Prostate gland (tissue), 2 donors: ENCODE measurements at places on chromosomes 12 and 14.

GRCh38 chr12:32155961-32156529 is 49.4 kb downstream of the BICD1 start:
- DNase-seq, result no peak

DNA sequence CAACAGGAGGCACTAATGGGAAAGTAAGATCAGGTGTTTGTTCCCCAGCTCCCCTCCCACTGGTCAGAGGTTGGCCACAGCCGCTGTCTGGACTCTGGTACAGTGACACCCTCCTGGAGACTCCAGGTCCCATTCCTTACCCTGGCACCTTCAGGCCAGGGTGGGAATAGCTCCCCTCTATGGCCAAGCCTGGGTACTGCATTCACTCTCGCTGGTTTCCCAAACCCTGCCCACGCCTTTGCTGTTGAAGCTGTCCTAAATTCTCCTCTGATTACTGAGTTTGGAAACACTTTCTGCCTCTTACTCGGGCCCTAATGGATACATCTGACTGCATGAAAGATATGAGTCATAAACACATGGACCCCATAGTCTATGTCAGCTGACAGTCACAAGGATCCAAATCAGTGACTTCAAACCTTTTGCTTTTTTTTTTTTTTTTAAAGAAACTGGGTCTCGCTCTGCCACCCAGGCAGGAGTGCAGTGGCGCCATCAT is 17.9 kb downstream of the HRK start:
- DNase-seq, result no peak

DNA sequence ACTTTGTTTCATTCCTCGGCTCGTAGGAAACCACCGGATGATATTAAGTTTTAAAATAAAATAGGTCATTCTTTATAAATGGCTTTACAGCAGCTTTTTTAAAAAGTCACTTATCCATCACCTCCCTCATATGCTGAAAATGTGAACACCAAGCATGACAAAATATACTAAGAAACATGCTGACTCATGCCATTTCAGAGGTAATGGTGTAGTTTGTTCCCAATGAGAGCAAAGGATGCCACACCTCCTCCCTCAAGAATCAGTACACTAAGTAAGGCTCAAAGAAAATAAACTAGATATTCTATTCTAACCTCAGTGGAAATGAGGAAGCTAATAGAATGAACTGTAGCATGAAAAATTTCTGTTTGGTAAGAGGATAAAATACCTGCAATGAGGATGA is 5.5 kb upstream of the DIO2 start:
- DNase-seq, result no peak

- no peak for DNase-seq
Observed at GRCh38 chr14:100524233-100524932, 62.8 kb downstream of the BEGAIN start.

GRCh38 chr14:85052646-85053045 is 477.3 kb upstream of the FLRT2 start:
- DNase-seq, result no peak

GRCh38 chr12:105698075-105698474 is 367.6 kb downstream of the C12orf75 start:
- no peak for DNase-seq

- no peak for DNase-seq
Observed at GRCh38 chr12:117528538-117528937, 167.1 kb upstream of the NOS1 start.

GRCh38 chr14:94123296-94123695 is 6.1 kb downstream of the IFI27L2 start:
- DNase-seq, result no peak

DNA sequence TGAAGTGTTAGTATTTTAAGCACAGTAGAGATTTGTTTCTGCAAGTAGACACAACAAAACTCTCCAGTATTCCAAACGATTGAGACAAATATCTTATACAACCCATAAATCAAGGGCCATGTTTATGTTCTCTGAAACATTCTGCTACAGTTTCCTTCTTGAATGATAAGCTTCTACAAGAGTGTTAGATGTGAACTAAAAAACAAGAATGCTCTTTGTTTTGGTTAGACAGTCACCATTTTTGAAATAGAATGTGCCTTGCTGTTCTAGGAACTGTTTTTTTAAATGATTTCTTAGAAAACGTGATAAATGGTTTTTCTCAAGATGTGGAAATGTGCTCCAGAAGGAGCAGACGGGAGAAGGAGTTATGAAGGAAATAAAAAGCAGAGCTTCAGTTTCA is 1656.3 kb upstream of the FLRT2 start:
- no peak for DNase-seq

GRCh38 chr12:53181935-53182334 is 1.2 kb upstream of the CSAD start:
- no peak for DNase-seq

DNA sequence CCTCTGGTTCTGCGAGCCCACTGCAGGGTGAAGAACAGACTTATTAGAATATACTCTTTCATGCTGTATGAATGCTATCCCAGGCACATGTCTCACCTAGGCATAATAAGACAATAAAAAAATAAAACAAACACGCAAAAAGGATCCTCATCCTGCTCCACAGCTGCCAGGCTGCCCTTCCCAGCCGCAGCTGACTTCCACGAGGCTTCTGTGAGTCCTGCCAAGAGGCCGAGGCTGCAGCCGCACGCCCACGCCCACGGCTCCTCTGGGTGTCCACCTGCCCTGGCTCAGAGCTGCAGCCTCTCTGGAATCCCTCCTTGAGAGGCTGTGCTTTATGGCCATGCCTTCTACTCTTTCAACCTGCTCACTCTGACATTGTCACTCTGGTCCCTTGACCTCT is 6.9 kb downstream of the SMIM41 start:
- peak; percentile 81 for DNase-seq

GRCh38 chr12:48105321-48105866 is 485 bp downstream of the SENP1 start:
- no peak for DNase-seq

GRCh38 chr12:67876305-67876915 is 112.8 kb upstream of the IFNG-AS1 start:
- DNase-seq, result no peak

- no peak for DNase-seq
Observed at GRCh38 chr14:39859314-39859713, 427.1 kb upstream of the FBXO33 start.

DNA sequence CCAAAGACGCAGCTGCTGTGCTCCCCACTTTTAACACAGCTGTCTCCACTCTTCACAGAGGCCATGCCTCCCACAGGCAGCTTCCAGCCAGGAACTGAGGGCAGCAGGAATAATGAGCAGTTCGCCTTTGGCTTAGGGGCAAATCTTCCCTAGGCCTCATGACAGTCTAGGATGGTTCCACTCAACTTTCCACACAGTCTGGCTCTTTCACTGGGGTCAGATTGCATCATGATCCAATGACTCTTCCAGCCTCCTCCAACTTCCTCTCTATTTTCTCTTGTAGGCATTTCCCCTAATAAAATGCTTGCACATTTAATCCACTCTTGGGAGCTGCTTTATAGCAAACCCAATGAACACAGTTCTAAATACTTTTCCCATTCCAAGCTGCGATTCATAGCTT is 271.6 kb upstream of the ATP2B1 start:
- no peak for DNase-seq
